Lower leg skin (tissue), 4 donors: ENCODE measurements at places on chromosomes 16 and 17. TPM values are rescaled to one million over a fixed set of nuclear protein-coding genes. Genes with fewer than 3 reads are reported as not detected.

- no peak for DNase-seq
Observed at GRCh38 chr16:25895380-25895779, 203.6 kb downstream of the HS3ST4 start.

GRCh38 chr17:65589321-65589720 lies 27.9 kb upstream of the AXIN2 start:
- DNase-seq: no peak

GRCh38 chr17:7262192-7262934 lies at the start of gene CLDN7:
TSS of gene CLDN7 (minus strand) at chr17:7262478. CDS start at chr17:7262043, 435 bp downstream.
- DNase-seq: peak; percentile 91

- DNase-seq: peak; percentile 3
Observed at GRCh38 chr16:49101997-49102396, 179.6 kb downstream of the CBLN1 start.

Gene IL21R
- 0.15 TPM for total RNA-seq

Gene B4GALNT2
- total RNA-seq: 0.98 TPM

DNA sequence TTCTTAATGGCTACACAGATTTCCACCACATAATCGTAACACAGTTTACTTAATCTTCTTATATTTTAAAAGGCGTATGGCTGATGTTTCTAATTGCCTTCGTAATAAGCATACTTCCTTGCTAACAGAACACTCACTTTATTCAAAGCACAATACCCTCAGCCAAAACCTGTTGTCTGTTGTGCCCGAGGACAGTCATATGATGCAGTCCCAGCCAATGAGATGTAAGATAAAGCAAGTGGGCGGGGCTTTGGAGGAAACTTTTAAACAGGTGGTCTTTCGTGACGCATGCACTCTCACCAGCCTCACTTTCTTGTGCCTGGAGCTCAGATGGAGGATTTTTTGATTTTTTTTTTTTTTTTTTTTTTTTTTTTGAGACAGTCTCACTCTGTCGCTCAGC lies 174.1 kb downstream of the ZFHX3 start:
- no peak for DNase-seq

Gene SLFN12
- total RNA-seq: 2.5 TPM

GRCh38 chr16:1291576-1291974 lies 17.9 kb upstream of the UBE2I start:
- DNase-seq: no peak

DNA sequence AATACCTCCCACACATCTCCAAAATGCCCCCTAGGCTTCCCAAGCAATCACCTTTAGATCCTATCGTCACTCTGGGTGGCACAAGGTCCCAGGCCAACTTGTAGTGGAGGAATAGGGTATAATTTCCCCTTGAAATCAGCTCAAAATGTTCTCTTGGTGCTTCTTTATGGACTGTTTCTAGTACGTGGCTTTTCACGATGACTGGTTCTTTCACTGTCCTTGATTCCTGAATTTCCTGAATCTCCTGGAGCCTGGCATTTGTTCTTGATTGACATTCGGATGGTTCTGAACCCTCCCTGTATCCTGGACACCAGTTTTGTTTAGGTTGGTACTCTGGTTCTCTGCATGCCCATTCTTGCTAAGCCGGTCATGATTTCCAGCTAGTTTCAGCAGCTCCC lies 6.9 kb upstream of the VPS53 start:
- DNase-seq: no peak

Gene BAHCC1
- total RNA-seq: 12.8 TPM

DNA sequence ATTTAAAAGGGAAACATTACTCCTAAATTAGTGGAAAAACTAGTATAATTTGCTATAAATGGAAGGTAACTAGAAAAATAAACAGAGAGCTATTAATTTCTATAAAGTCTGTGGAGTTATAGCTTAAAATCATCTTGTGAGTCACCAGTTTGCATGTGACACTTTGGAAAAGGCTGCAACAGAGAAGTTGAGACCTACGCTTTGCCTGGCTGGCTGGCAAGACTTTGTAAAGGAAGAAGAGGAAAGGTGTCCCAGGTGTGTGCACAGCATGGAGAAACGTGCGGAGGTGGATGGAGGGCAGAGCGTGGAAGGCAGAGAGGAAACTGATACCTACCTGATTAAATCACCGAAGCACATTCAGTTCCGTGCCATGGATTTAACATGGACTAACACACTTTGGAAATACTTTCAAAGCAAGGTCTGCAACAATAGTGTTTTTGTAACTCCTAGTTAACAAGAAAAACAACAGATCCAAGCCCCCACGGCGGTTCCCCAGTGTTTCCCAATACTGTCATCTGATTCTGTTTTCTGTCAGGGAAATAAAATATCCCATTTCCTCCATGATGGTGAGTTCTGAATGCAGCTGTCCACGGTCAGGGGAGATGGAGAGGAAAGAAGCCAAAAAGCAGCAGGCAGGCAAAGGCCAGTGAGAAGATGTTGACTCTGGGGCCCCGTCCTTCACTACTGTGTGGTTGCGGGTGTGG lies 134.8 kb downstream of the XYLT1 start:
- DNase-seq: no peak

Gene NPIPB13
- 2.4 TPM for total RNA-seq
